ENCODE measurements at places on chromosomes 3 and 15.
A peak's percentile ranks its signal among the peaks of the same experiment; 100 is the strongest.

GRCh38 chr3:52053307-52054304 lies 2.8 kb downstream of the DUSP7 start:
- no peak for DNase-seq

DNA sequence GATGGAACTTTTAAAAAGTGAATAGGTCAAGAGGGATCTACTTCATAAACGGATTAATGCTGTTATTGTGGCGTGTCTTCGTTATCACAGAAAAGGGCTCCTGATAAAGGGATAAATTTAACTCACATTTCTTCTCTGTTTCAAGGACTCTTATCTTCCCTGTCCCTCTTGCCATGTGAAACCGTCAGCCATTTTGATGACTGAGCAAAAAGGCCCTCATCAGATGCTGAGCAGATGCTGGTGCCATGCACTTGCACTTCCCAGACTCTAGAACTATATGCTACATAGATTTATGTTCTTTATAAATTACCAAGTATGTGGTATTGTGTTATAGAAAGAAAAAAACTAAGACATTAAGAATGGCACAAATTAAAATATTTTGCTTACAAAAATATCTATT lies 1011.8 kb upstream of the GBE1 start:
- DNase-seq, result no peak

- DNase-seq, result no peak
Measured at GRCh38 chr3:20047976-20048883, 8.0 kb downstream of the KAT2B start.

- DNase-seq, result no peak
Measured at GRCh38 chr3:111434941-111435622, 106.9 kb upstream of the CD96 start.

DNA sequence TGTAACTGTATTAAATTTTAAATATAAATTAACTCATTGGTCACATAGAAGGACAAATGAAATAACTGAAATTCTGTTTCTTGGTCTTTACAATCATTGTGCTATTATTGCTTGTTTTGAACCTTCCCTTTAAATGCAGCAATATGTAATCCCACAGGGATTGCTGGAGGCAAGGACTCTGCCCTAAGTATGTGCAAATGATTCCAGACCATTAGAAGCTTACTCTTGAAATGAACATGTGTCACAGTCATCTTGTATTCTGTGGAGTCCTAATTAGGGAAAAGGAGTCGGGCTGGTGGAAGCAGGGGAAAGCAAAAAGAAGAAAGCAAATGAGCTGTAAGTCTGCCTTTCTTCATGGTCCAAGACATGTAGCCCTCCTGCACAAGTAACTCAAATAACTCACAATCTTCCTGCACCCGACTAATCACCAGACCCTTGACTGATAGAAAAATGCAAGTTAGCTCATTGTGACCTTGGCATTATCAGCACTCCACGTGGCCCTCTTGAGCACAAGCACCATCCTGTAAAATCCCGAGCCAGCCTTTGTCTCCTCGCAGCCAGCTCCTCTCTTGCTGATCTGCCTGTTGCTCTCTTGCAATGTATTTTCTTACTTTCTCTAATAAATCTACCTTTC lies 2.3 kb upstream of the TMPRSS7 start:
- no peak for DNase-seq

DNA sequence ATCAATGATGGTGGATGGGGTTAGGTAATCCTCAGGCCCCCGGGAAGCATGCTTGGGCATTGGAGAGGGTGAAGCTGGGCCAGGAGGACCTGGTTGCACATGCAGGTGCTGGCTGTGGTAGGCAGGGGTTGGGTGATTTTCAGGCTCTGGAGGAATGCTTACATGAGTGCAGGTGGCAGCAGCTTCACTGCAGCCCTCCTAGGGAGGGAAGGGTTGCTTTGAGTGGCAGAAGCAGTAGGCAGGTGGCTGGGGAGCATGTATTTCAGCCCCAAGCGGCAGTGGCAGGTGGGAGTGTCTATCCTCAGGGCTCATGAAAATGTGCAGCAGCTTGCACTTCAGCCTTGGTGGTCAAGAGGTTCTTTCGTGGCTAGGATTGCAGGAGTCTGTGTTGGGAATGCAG lies 230.0 kb upstream of the CTNNB1 start:
- no peak for DNase-seq

DNA sequence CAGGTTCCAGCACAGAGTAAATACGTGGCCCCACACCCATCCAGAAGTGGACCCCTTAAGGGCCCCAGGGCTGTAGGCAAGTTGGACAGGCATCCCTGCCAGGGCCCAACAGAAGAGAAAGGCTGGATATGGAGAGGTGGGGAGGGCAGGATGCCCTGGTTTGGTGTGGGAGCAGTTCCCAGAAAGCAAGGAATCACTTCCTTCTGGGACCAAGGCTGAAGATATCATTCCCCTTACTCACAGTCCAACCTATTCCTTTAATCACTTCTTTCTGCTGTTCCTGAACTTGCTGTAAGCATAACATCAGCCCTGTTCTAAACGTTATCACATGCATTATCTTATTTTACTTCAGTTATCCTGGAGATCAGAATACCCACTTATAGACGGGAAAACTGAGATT lies 6.1 kb upstream of the MESP2 start:
- DNase-seq, result no peak

DNA sequence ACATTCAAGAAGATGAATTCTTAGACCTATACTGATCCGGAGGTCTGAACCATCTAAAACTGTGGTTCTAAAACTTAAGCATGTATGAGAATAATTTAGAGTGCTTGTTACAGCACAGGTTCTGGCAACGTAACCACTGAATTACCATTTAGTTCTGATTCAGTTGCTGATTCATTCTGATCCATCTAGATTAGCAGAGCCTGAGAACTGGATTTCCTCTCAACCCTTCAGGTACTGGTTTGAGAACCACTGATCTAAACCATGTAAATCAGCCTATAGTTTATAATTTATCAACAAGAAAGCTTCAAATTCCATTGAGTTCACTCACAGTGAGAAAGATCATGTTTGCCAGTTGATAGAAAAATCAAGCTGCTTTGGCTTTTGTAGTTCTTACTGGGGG lies 1001.1 kb upstream of the EPHA6 start:
- no peak for DNase-seq

DNA sequence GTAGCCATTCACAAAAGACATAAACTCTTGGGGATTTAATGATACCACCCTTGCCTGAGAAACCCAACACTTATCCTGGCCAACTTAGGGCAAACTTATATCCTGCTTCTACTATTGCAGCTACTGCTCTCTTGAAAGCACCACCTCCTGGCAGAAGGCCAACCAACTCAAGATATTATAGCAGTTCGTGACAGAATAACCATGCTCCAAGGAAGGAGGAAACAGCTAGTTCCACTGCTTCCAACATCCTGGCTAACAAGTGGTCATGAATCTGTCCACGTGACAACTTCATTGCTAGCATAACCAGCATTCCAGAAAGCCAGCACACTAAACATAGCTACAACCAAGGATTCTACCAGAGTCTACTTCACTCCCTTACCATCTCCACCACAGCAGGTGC lies 1037.5 kb downstream of the TBL1XR1 start:
- DNase-seq, result no peak

DNA sequence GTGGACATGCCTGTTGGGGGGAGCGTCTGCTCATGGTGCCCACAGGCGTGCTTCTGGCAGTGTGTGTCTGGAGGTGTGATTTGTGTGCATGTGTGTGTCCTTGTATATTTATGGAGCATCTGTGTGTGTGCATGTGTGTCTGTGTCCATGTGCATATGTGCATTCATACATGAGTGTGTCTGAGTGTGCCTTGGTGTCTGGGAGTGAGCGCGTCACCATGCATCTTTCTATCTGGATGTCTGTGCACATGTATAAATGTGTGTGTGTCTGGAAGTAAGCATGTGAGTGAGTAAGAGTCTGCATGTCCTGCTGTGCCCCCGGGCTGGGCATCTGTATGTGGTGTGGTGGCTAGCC lies 58.1 kb upstream of the PRR23E start:
- DNase-seq, result no peak

- no peak for DNase-seq
Measured at GRCh38 chr3:113634782-113635474, 61.5 kb downstream of the USF3 start.

DNA sequence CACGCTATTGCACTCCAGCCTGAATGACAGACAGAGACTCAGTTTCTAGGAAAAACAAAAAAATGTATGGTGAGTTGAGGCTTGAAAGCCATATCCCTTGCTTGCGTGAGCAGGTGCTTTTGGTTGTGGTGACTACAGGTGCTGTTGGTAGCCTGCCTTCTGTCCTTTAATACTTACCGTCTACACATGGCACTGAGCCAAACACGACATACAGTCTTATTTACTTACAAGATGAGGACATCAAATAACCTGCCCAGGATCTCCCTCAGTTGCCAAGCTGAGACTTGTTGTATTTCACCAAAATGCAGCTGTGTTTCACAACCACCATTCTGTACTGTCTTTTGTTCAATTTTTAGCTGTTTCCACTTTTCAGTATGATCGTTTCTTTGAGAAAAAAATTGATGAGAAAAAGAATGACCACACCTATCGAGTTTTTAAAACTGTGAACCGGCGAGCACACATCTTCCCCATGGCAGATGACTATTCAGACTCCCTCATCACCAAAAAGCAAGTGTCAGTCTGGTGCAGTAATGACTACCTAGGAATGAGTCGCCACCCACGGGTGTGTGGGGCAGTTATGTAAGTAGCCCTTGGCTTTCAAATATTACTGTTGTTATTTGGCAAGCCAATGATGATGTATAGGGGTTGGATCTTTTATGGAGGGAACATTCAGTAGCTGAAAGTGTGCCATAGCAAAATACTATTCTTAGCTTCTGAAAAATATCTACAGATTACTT lies 6.5 kb downstream of the ALAS1 start:
- no peak for DNase-seq

DNA sequence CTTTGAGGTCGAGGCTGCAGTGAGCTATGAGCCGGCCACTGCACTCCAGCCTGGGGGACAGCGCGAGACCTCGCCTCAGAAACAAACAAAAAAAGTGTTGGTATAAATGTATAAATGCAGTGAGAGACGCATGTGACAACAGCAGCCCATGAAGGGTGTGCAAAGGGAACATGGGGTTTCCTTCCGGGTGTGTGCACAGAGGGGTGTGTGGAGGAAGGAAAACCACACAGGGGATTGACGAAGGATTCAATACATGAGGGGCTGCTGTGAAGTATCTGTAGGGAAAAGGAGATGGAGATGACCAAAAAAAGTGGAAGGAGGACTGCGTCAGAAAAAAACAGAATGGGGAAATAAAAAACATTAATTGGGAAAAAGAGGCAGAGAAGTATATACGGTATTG lies 1.1 kb downstream of the MTFMT start:
- DNase-seq, result no peak

GRCh38 chr3:42425736-42426407 lies 15.5 kb upstream of the LYZL4 start:
- no peak for DNase-seq

DNA sequence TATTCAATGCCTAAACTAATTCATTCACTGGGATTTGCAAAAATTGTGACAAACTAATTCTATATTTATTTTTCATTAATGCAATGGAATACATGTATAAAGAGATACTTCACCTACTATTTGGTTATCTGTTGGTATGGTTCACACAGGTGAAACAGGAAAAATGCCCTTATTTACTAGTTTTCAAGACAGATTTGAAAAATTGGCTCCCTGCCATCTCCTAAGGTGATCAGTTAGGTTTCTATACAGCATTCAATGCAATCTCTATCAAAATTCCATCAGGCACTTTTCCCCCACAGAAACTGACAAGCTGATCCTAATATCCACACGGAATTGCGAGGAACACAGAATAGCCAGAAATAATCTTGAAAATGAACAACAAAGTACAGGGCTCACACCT lies 101.1 kb downstream of the DLG1 start:
- DNase-seq, result no peak

- DNase-seq, result no peak
Measured at GRCh38 chr15:63601026-63601703, 4.0 kb downstream of the FBXL22 start.

GRCh38 chr3:47347217-47347801 lies 33.5 kb upstream of the PTPN23 start:
- DNase-seq, result no peak

- no peak for DNase-seq
Measured at GRCh38 chr15:98805434-98806274, 157.3 kb downstream of the IGF1R start.

- no peak for DNase-seq
Measured at GRCh38 chr3:53287131-53287629, 31.4 kb upstream of the TKT start.

- no peak for DNase-seq
Measured at GRCh38 chr3:191303596-191303995, 25.6 kb upstream of the CCDC50 start.

- no peak for DNase-seq
Measured at GRCh38 chr3:161212171-161212771, 8.8 kb upstream of the NMD3 start.

DNA sequence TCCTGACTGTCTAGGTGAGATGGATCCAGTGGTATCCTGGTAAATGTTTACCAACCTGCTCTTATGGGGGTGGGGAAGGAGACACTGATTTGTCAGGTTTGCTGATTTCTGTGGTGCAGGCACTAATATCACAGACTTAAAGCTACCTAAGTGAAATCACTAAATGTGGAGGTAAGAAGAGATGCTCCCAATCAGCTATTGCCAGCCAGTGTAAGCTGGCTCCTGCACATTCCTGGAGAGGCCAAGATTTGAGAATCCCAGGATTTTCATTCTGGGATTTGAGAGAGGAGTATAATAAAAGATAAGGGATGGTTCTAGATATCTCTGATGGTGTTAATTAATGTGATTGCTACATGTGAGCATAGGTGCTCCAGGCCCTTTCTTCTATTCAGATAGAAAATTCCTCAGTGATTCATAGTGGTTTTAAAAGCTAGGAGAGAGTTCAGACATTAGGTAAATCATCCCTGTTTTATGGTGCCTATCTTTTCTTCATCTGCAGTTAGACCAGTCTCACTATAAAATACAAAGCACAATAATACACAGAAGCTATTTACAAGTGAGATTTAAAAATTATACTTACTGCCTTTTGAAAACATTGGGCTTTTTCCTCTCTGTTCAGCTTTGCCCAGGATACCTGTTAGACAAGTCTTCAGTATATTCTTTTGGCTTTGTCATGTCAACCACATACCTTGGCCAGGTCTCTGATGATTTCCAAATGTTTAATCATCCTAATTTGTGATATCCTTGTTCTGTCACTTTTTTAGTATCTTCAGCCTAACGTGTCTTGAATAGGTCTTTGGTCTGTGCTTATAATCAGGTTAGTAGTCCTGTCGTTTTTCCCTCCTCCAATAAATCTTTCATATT lies 90.9 kb downstream of the MBNL1 start:
- DNase-seq, result no peak

DNA sequence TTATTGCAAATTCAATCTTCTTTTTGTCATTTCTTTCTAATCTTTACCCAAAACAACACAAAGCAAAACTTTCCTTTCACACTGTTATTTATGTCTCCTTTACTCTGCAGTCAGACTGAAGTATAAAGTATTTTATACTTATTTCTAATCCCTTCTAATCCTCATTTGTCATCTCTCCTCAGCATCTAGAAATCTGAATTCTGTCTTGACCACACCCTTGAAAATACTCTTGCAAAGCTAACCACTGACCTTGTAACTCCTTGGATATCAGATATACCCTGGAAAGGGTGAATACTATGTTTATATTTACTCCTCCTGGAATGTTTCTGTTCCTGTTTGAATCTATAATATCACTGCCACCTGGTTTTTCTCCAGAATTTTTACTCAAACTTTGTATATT lies 481.1 kb downstream of the ZNF385D start:
- no peak for DNase-seq

- DNase-seq, result no peak
Measured at GRCh38 chr3:24400450-24400849, 94.2 kb downstream of the THRB start.

GRCh38 chr3:134364061-134364935 lies 9.9 kb downstream of the AMOTL2 start:
- peak; percentile 91 for DNase-seq
